HepG2 (cell line): ENCODE measurements at places on chromosomes 13 and 19. TPM values are rescaled to one million over a fixed set of nuclear protein-coding genes. Genes with fewer than 3 reads are reported as not detected.

Gene NKPD1
- not detected in 2 replicates for total RNA-seq

DNA sequence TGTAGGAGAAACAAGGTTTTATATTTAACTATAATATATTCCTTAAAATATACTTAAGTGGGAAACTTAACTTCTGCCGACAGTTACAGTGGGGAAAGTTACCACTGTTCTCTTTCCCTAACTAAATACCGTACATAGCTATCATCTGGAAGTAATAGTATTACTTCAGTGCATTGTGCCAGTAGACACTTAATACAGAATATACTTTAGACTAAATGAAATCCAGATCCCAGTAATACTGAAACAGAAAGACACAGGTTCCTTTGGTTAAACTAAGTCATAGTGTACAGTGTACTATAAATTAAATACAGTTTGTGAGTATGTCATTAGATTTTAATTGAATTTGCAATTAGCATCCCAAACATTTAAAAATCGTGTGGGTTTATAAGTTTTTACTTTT lies 107.5 kb downstream of the PCCA start:
- DNase-seq, result no peak

Gene VSTM2B
- not detected in 2 replicates for total RNA-seq

- DNase-seq, result no peak
Measured at GRCh38 chr19:31002518-31003244, 346.6 kb downstream of the TSHZ3 start.

GRCh38 chr19:14072535-14073260 lies at the start of gene MISP3:
TSS of gene MISP3 (plus strand) at chr19:14072786. CDS start at chr19:14073310, 524 bp downstream.
- DNase-seq, result no peak

Gene LINGO3
- total RNA-seq, result not detected in 2 replicates

Gene KLK2
- not detected in 2 replicates for total RNA-seq

Gene CDX2
- total RNA-seq, result 0.04 TPM in 1 of 2 replicates, not detected in the other

Gene SLC17A7
- not detected in 2 replicates for total RNA-seq

DNA sequence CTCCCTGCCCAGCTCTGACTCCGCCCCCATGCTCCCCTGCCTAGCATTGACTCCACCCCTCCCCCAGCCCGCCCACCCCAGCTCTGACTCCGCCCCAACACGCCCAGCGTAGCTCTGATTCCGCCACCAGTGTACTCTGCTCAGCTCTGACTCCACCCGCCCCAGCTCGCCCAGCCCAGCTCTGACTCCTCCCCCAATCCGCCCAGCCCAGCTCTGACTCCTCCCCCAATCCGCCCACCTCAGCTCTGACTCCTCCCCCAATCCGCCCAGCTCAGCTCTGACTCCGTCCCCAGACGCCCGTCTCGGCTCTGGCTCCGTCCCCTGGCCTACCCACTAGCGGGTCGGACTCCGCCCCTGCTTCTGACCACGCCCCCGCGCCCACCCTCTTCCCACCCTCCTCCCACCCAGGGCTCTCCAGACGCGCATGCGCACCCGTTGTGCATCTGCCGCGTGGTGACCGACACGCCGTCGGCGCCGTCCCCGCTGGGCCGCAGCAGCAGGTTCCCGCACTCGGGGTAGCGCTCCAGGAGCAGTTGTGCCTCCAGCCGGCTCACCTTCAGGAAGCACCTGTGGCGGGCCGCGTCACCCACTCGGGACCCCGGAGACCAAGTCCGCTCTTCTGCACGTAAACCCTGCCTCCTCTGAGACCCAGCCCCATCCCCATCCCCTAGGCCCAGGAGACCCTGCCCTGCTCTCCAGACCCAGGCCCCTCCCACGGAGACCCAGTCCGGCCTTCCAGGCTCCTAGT lies 10.2 kb downstream of the STAP2 start:
- DNase-seq, result no peak

GRCh38 chr19:21482863-21483276 lies 22.5 kb upstream of the ZNF429 start:
- DNase-seq, result peak; percentile 6

Gene RGL3
- total RNA-seq, result 1.2 and 4.2 TPM in 2 replicates

GRCh38 chr13:29832761-29833298 lies 17.6 kb downstream of the UBL3 start:
- no peak for DNase-seq

GRCh38 chr19:16417660-16418596 lies 53.8 kb downstream of the EPS15L1 start:
- DNase-seq, result peak; percentile 30

GRCh38 chr19:48053856-48054255 lies 10.0 kb upstream of the CABP5 start:
- DNase-seq, result no peak

DNA sequence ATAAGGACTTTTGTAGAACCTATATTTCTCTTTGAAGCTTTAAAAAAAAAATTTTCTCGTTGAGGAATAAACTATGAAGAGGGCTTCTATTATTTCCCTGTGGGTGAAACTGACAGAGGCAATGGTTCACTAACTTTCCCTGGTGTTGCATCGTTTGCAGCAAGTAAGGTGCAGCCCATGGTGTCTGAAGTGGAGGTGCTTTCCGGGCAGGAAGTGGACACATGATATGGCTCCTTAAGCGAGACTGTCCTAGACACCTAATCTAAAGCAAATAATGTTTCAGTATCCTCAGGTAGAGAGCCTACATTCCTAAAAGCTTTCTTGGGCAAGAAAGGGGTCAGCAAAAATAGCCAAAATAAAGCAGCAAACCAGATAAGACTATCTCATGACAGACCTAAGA lies 437.6 kb upstream of the ARGLU1 start:
- no peak for DNase-seq

GRCh38 chr19:38617764-38618589 lies at the start of gene MAP4K1:
TSS of gene MAP4K1 (minus strand) at chr19:38617953. CDS start at chr19:38617895, 58 bp downstream.
- DNase-seq, result no peak

Gene GPX4
- total RNA-seq, result 426 and 535 TPM in 2 replicates

GRCh38 chr13:111866731-111867245 lies 200.2 kb upstream of the SOX1 start:
- DNase-seq, result no peak

DNA sequence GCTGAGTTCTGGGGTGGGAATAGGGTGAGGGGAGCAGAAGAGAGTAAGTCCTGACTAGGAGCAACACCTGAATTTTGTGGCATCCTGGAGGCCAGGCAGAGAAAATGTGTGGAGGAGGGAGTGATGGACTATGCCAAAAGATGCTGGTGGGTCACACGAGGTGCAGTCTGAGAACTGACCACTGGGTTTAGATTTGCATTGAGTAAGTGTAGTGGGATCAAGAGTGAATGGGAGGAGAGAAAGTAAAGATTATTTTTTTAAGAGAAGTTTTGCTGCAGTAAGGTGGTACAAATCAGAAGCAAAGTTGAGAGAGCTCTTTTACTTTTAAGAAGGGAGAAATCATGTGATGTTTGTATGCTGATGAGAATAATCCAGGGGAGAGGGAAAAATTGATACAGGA lies 405.1 kb downstream of the DLEU7 start:
- no peak for DNase-seq

DNA sequence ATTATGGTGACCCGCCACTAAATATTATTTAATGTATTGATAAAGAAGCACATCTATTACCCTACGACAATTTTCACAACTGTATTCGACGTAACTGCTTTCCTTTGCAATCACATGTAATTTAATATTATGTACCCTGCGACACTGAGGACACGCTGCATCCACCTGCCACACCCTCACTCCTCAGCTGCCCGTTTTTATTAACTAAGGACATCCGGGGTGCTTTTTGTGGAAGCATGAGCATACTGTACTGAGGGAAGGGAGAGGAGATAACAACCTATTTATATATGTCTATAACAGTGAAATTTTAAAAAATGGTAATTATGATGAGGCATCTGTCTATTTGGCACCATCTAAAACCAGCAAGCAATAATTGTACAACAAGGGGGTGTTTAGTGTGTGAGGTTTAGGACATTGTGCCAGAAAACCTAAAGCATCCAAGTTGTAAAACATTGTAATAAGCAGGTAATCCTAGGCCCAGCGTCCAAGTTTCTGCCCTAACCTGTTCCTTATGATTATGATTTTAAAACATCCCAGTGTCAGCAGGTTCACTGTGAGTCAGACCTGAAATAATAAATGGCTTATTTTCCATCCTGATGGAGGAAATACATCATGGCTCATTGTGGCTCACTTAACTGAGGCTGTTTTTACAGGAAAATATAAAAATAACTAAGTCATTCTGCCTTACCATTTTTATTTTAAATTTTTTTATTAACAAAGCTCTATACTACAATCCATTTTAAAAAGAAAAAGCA lies 56.3 kb downstream of the FOXO1 start:
- no peak for DNase-seq

DNA sequence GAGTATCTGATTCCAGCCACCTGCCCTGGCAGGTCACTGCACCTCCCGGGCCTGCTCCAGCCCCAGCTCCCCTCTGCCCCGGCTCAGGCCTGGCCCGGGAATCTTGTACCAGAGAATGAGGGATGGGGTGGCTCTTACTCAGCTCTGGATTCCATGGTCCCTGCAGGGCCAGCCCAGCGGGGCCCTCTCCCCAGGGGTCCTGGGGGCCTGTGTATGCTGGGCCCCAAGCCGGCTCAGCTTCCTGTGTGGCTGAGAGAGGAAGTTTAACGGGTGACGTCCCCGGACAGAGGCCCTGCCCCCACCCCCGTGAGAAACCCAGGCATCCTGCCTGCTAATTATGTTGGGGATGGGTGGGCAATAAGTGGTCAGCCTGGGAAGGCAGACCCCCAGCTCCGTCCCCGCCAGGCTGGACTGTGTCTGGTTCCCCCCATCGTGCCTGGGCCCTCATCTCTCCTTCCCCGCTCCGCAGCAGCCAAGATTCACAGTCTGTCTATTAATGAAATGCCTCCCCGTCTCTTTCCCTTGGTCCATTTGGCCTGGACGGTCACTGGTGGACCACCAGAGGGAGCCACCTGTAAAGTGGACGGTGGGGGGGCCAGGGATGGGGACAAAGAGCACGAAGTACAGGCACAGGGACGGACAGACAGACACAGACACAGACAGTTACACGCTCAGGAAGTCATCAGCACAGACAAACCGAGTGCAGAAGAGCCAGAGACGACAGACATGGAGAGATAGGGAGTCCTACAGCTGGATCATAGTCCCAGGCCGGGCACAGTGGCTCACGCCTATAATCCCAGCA lies at the start of gene DENND1C:
Gene DENND1C, minus strand, starts transcription at position 247 of the 802 bp plus-strand sequence. Its CDS starts 92 bp downstream, at position 155.
- DNase-seq, result peak; percentile 47

Gene TMEM59L
- 0.69 and 0.97 TPM in 2 replicates for total RNA-seq

DNA sequence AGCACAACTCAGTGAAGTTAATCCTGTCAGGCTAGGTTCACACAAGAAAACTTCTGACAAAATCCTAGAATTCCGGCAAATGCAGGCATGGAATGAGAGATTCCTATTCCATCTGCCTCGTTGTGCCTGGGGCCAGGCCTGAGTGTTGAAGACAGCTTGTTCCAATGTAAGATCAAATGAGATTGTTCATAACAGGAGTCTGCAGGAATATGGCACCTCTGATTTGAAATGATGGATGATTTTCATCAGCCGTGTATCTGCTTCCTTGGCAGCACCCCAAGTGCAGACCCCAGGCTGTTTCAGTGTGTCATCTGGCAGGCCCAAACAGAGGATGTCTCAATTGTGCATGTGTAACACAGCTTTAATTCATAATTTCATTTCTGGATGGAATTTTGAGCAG lies 35.3 kb upstream of the SACS start:
- DNase-seq, result no peak

DNA sequence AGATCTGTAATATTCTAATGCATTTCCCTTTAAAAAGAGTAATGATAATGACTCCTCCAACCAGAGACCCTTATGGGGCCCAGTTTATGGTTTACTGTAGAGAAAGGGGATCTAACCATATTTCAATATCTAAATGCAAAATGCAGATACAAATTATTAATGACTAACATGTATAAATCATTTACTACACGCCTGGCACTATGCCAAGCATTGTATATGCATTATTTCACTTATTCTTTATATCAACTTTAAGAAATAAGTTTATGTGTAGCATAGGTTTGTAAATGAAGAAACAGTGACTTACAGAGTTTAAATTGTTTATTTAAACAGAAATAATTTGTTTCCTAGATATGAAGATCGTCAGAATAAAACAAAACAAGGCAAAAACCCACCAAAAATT lies 86.2 kb upstream of the SCEL start:
- DNase-seq, result no peak

GRCh38 chr19:38862321-38863059 lies 12.7 kb upstream of the HNRNPL start:
- DNase-seq, result no peak

DNA sequence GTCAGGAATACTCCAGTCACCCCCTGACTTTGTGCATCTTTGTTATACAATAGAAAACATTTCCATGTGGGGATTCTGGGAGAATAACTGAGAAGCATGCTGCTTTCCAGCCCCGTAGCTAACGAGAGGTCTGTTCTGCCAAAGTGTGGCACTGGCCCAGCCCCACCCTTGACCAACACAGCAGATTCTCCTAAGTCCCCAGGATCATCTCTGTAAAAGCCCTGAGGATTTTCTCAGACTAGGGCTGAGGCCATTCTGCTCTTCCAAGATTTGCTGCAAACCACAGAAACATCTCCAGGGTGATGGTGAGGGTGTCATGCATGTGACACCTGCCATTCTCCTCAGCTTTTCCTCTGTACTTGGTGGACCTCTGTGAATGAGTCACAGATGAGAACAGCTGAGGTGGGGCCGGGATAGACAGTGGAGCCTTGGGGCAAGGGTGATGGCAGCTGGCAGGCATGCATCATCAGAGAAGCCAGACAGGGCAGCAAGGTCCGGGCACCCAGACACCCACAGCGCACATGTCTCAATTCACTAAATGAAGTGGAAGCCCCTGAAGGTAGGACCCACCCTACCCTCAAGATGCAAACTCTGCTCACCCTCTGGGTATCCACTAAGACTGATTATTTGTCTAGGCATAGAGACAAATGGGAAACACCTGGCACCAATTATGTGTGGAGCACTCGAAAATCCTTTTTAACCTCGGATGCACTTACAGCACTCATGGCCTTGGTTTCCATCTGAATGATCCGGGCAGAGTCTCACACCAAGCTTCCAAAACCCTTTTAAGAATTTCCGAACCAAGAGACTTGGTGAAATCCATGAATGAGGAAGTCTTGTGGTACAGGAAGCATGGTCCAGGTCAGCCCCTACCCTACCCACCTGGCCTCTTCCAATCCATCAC lies 20.1 kb upstream of the DOCK9 start:
- no peak for DNase-seq

GRCh38 chr19:5153601-5154128 lies 184.8 kb downstream of the KDM4B start:
- DNase-seq, result no peak

- DNase-seq, result peak; percentile 20
Measured at GRCh38 chr19:36482876-36483275, 6.5 kb downstream of the ZNF566 start.

Gene KLK4
- total RNA-seq, result not detected in 2 replicates

Gene KLK15
- total RNA-seq, result not detected in 2 replicates

GRCh38 chr13:75506018-75506417 lies 24.0 kb upstream of the TBC1D4 start:
- no peak for DNase-seq

DNA sequence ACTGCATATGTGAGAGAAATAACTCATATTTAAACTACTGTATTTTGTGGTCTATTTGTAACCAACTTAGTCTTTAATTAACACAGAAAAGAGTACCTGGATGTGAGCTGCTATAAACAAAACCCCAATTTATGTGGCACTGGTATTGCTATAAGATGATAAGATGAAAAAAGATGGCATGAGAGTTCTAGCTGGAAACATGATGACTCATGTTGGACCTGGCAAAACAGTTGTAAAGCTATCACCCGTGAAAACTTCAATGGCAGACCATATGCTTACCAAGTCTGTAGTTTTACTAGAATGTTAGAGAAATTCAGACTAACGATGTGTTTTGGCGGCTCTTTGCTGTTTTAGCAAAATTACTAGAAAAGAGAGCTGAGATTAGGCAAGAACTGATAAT lies 69.6 kb upstream of the PCDH9 start:
- no peak for DNase-seq

Gene PIAS4
- total RNA-seq, result 20.1 and 22.4 TPM in 2 replicates
